ENCODE measurements at places on chromosomes 7 and 10. TPM values are rescaled to one million over a fixed set of nuclear protein-coding genes. Genes with fewer than 3 reads are reported as not detected.

GRCh38 chr7:159057647-159058046, 87.0 kb downstream of the VIPR2 start:
- DNase-seq = no peak

The KLF14 gene
- total RNA-seq = 0.17 TPM

The SFTPA2 gene
- total RNA-seq = 0.86 TPM

The C10orf120 gene
- total RNA-seq = not detected

The ADRA2A gene
- total RNA-seq = 5.4 TPM

Measured in Calu3 (cell line).